ENCODE measurements at places on chromosomes 6 and 20.

DNA sequence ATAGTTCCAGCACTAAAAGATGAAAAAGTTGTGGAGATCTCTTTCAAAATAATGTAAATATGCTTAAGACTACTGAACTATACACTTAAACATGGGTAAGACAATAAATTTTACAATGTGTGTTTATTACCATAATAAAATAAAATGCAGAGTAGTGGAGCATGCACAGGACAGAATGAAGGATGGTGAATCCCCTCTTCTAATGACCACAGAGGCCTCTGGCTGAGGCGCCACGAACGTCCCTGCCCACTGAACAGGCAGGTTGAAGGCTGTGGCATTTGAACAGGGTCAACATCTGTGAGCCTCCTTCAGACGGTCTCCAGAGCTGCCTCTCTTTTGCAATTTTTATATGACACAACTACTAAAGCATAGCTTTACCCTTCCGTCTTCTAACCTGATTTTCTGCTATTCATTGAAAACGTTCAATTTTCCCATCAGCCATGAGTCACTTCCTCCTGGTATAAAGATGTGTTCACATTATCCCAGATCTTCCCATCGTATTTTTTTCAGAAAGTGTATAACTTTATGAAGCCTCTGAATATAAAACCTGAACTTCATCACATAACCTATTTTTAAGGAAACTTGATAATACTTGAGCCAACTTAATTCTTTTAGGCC is 37.8 kb downstream of the ADGRF4 start:
- DNase-seq: no peak

DNA sequence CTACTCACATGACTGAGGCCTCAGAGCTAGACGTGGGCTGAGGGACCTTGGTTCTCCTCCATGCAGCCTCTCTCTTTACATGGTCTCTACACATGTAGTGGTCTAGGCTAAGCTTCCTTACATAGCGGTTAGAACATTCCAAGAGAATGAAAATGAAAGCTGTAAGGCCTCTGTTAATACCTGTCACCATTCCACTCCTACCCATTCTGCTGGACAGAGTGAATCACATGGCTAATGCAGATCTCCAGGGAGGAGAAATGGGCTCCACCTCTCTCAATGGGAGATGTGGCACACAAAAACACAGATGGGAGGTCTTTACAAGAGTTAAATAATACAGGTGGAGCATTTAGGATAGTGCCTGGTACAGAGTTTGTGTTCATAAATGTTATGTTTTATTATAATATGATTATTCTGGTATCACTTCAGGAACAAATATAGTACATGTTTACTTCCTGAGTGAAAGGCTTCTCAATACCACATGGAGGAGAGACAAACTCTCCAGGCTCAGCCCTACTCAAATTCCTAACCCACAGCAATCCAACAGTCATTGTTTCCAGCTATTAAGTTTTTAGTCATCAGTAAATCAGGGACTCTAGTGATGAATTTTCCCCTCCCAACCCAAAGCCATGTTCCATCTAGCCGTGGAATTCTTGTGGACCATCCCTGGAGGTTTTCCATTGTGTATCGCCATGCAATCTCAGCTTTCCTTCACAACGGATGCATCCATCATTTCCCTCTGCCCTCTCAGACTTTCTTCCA is 57.9 kb downstream of the ISM1 start:
- DNase-seq: no peak

DNA sequence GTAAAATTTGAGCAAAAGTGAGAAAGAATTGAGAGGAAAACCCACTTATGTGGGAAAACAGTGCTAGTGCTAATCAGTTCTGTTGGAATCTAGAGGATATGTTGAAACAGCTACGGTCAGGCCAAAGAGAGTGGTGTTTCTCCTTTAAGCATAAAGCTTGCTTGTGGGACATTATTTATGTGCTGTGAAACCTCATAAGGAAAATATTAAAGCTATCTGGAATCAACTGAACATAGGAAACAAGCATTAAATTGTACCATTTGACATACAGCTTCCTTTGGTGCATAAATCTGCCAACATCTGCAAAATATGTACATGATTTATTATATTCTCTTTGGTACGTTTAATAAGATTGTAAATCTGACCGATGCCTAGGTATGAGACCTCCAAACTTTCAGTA is 182.5 kb upstream of the PDE10A start:
- DNase-seq: no peak

DNA sequence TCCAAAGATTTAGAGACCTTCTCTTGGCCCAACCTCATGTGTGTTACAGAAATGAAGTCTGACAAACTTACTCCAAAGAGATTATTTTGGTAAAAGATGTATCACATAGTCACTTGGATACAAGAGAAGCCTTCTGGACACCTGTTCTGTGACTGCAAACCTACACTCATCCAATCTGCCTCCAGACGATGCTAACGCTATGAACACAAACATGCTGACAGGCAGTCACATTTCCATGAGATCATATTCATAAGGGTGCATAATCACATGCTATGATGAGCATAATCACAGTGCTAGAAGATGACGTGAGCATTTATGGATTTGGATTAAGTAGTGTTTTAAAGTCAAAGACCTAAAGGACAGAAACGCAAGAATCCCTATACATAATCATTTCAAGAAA is 340.2 kb downstream of the HACE1 start:
- no peak for DNase-seq

DNA sequence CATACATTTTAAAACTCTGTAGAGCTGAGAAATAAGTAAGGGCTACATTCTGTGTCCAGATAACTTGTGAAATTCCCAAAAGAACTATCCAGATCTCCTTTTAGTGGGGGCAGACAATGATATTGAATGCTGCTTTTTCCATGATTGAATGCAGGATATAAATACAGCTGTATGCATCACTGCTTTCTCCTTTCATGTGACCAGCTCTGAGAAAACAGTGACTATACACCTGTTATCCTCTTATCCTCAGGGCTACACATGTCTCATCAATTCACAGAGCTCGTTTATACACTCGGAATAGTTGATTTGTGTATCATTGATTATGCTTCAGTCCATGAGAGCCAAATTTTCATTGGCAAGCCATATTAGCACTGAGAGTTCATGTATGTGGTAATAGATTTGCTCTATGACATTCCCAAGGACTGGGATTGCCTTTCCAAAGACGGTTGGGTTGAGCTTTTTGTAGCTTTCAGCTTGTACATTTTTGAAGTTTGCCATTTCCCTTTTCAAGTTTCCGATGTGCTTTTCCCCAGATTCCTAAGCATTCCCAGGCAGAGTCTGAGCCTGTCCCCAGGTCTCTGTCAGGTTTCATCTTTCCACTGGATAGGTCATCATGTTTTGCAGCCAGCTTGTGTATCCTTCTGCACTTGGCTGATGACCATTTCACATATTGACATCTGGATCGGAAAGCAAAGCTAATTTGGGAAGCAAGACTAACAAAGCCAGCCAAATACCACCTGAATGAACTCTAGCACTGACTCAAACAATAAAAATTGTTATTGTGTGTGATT is 97.7 kb downstream of the RFX6 start:
- no peak for DNase-seq
